ENCODE measurements at places on chromosomes 2 and 18.

DNA sequence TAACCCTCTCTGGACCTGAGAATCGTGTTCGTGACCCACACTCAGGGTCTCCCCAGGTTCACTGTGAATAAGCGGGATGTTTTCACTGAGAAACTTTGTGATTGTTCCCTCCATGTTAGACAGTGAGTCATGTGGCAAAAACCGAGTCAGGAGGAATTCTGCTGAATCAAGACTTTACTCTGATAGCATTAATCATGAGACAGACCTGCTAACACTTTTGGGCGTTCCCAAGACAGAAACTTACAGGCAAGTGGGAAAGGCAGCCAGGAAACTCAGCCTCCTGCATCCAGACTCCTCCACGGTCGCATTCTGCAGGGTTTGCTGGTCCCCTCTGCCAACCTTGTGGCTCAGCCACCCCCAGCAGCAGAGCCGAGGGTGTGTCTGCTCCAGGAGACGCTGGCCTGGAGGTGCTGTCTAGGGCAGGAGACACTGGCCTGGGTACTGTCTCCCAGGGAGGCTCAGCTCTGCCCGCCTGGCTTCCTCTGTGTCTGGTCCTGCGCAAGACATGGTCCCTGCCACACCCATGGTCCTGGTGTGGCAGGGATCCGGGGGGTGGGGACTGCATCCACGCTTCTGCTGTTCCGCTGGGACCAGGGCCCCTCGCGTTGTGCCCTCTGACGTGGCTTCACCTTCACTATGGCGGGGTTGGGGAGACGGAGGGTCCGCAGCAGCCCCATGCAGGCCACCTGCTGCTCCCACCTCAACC lies 177.4 kb downstream of the TWIST2 start:
- DNase-seq = peak; percentile 76

- DNase-seq = no peak
Measured at GRCh38 chr2:62034715-62035114, 129.2 kb downstream of the COMMD1 start.

DNA sequence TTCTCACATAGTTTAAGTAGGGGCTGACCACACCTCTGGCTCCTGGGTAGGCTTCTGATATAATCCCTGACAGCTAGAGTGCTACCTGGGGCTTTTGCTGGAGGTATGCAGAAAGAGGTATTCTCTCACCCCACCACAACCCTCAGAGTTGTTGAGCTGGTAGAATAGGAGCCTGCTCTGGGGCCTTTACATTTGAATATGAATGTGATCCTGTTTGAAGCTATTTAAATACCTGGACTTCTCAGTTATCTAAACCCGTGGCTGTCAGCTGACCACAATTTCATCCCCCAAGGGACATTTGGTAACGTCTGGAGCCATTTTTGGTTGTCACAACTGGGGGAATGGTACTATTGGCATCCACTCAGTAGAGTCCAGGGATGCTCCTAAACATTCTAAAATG lies 669.1 kb downstream of the SATB2 start:
- no peak for DNase-seq

GRCh38 chr2:233312874-233313273 lies 5.3 kb downstream of the SAG start:
- DNase-seq = no peak

DNA sequence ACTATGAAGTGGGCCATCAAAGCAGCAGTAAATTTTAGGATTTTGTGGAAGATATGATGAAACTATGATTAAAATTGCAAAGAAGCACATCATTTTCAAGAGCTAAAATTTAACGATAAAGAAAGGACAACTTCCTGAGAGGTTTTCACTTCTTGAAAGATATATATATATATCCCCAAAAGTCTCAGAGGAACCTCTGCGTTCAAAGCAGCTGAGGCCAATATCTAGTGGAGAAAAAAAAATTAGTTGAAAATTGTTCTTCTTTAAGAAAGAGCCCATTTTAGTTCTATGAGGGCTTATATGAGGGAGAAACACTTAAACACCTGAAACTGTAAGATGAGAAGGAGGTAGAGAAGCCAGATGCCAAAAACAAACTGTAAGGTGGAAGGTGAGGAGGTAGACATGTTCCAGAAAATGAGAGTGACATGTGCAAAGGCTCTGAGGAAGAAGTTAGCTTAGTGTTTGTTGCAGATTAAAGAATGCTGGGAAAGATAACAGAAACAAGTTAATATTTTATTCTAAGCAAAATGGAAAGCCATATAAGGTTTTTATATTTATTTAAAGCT lies 72.9 kb upstream of the VRK2 start:
- no peak for DNase-seq

GRCh38 chr18:8507915-8508705 lies 101.1 kb upstream of the RAB12 start:
- DNase-seq = peak; percentile 45

DNA sequence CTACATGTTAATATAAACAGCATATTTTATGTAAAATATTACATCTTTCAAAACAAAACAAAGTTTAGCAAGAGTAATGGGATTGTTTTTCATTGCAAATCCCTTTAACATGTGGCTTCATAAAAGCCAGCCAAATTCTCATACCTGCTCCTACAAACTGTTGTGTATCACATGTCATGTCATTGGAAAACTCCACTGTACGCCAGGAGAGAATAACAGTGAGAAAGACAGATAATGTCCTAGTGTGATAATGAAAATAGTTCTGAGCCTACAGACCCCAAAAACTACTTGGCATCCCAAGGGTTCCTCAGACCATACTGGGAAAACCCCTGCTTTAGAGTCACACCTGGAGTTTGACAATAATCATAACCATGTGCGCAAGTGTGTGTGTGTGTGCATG lies 182.7 kb upstream of the HNRNPA3 start:
- no peak for DNase-seq

- DNase-seq = no peak
Measured at GRCh38 chr18:66754335-66754734, 150.4 kb upstream of the CDH19 start.

- peak; percentile 74 for DNase-seq
Measured at GRCh38 chr2:30886080-30886479, 78.8 kb upstream of the CAPN13 start.

GRCh38 chr2:20698916-20699613 lies 32.1 kb downstream of the GDF7 start:
- no peak for DNase-seq

DNA sequence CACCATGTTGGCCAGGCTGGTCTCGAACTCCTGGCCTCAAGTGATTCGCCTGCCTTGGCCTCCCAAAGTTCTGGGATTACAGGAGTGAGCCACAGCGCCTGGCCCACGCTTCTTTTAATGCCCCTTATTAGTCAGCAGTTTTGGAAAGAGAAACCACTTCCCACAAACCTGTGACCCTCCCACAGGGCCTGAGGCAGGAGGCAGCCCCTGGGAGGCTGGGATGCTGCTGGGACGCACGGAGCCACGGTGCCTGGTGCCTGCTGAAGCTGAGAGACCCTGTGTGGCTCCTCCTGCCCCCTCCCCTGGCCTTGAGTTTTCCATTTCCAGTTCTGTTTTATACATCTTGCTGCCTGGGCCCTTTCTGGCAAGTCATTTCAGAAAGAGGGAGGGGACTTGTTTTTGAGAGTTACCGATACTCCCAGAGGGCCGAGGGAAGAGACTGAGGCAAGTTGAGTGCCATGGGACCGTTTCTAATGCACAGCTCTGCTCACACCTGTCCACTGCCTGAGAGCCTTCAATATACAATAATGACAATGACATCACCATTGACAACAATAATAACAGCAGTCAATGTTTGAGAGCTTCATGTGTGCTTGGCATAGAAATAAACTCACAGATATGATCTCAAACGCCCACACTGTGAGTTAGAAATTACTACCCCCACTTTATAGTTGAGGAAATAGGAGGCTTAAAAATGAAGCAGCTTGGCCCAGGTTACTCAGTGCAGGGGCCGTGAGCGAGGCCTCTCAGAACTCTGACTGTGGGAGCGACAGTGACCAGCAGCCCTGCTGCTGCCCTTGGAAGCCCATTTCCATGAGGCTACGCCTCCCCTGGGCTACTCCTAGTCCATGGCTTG lies 78.1 kb upstream of the YWHAQ start:
- DNase-seq = no peak

DNA sequence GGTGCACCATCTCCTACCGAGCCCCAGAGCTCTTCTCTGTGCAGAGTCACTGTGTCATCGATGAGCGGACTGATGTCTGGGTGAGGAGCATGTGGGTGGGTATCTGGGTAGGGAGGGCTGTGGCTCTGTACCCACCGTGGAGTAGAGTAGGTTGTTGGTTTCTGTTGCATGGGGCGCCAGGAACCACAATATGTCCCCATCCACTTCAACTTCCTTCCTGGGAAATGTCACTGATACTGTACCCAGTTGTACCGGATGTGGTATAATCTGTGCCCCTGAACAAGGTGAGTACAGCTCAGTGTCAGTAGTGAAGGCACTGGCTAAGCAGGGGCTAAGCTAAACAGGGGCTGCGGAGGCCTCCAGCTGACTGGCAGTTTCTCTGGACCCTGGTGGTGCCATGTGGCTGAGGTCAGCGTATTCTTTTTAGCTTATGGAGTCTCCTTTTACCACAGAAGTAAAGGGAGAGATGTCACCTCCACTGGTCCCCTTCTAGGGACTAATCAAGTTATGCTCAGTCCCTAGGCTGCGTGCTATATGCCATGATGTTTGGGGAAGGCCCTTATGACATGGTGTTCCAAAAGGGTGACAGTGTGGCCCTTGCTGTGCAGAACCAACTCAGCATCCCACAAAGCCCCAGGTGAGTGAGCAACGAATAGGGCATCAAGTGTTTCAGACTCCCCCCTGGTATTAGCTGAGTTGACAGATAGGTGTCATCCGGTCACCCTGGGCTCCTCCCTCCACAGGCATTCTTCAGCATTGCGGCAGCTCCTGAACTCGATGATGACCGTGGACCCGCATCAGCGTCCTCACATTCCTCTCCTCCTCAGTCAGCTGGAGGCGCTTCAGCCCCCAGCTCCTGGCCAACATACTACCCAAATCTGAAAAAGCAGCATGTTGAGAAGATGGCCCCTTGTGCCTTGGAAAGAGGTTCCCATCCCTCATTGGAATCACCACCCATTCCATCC lies 2.7 kb downstream of the STK16 start:
- DNase-seq = no peak

DNA sequence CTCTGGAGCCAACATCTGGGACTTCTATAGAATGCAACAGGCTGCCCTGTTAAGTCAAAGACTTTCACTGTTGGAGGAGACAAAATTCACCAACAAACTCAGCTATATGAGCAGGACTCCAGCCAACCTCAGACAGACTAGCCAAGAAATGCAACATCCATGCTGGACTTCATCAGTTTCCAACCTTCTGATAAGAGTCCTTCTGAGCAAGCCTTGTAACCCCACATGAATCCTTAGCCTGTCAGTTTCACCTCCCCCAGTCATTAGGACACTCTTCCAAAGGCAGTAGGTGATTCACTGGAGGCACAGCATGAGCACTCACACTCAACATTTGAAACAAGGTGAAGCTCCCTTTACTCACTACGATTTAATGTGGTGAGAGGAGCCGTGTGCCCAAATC lies 5.8 kb downstream of the TBC1D8 start:
- DNase-seq = no peak

- DNase-seq = no peak
Measured at GRCh38 chr2:189183170-189183569, 3.6 kb upstream of the COL5A2 start.

DNA sequence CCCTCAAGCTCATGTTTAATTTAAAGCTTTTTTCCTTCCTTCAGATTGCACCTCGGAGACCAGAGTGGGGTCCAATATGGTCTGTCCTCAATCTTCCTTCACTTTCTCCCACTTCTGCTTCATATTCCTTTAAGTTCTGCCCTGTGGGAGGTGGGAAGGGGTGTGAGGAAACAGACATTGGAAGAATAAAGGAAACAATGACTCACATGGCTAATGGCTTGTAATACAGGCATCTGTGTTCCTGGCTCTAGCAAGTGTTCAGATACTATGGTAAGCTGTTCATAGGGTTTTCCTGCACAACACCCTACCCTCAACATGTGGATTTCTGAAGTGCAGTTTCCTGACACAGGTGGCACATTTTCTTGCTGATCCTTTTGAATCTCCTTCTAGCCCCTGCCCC lies 209.5 kb downstream of the PIK3C3 start:
- DNase-seq = no peak

GRCh38 chr2:176112375-176113302 lies 3.9 kb upstream of the HOXD10 start:
- no peak for DNase-seq

DNA sequence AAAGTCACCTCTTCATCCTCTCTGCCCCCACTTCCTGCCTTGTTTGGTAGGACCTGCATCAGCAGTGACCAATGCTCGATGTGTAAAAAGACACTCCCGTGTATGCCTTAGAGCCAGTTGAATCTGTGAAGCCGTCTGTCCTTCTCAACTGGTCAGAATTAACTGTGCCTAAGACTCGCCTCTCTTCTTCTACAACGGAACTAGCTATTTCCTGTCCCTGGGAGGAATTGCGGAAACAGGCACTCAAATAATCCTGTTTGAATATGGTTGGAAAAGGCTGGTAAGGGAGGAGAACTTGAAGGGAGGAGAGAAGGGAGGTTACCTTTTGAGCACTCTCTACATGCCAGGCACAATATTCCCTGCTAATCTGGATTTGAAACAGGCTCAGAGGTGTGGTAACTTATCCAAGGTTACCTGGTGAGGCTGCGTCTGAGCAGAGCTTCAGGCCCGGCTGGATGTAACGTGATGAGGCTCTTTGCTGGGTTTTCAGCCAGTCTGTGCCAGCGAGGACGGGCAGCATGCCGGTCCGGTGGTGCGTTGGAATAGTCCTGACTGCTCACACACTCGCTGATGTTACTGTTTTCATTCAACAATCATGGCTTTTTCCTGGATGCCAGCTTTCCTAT lies 127.0 kb downstream of the FAM168B start:
- no peak for DNase-seq

DNA sequence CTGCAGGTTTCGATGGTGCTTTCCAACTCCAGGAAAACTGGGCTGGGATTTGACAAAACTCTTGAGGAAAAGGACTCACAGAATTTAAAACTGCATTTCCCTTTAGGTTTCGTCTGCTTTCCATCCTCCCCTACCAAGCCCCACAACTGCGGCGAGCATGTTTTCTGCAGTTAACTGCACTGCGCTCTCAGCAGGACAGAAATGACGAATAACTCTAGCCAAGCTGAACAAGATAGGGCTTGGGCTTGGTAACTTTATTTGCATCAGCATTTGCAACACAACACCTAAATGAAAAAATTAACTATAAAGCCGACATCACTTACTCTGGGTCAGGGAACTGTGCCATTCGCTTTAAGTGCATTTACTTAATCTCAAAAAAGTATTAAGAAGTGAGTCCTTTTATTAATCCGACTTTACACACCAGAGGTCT lies 669 bp upstream of the PIKFYVE start:
- DNase-seq = peak; percentile 74

DNA sequence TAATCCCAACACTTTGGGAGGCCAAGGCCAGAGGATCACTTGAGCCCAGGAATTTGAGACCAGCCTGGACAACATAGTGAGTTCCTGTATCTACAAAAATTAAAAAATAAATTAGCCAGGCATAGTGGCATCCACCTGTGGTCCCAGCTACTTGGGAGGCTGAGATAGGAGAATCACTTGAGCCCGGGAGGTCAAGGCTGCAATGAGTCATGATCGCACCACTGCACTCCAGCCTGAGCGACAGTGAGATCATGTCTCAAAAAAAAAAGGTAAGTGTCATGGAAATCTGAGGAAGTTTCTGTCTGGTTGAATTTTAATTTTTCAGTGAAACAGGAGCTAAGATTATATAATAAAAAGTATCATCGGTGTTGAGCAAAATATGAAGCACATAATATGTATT lies 2.5 kb upstream of the C2orf15 start:
- no peak for DNase-seq
